ENCODE measurements at places on chromosomes 4 and X.

GRCh38 chr4:56448301-56448700 lies 12.2 kb downstream of the PAICS start:
- no peak for DNase-seq

DNA sequence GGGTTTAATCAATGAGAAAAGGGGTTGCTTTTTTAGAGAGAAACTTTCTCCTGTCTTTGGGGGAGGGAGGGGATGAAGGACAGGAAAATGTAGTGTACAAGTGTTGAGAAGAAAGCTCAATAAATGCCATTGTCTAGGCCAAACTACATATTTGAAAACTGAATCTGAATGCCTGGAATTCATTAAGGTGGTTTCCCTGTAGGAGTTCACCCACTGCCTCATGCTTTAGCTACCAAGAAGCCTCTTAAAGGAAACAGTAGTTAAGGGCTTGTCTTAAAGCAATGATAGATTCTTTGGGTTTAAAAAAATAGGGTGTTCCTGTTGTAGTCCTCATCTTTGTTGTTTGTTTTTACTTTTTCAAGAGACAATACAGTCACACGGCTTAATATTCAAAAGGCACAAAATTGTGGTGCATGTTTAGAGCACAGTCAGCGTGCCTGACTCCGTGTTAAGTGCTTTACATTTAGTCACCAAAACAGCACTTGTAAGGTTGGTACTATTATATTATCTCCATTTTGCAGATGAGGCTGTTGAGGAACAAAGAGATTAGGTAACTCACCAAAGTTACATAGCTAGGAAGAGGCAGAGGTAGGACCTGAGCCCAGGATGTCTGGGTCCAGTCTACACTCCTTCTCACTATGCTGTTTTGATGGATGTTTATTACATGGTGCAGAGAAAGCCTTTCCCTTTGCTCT lies 46.0 kb downstream of the FNIP2 start:
- DNase-seq: no peak

DNA sequence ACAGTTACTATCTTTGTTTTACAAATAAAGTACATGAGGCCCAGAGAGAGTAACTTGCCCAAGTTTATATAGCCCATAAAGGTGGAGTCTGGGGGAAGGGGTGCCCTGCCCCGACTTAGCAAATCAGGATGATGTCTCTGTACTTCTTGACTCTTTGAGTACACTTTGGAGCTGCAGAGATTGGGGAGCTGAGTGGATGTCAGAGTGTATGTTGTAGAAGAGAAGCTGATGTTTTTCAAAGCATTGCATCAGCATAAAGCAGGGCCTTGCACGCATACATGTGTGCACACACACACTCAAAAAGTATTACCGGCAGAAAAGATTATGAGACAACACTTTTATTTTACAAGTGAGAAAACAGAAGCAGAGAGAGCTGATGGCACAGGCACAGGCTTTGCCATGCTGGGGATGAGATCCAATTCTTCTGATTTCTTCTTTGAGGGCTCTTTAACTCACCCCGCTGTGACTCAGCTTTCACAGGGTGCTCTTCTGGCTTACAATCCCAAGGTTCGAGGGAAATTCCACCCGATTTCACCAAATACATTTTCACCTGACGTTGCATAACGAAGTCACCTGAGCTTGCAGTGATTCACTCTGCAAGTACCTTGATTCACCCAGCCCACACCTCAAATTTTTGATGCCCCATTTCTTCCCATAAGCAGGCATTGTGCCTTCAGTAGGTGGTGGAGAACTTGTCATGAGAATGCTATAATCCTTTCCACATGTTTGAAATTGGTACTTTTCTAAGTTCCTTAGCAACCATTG lies 292.8 kb upstream of the BOD1L1 start:
- DNase-seq: no peak

- no peak for DNase-seq
Observed at GRCh38 chrX:153396320-153397195, 4.6 kb downstream of the PNMA6E start.

DNA sequence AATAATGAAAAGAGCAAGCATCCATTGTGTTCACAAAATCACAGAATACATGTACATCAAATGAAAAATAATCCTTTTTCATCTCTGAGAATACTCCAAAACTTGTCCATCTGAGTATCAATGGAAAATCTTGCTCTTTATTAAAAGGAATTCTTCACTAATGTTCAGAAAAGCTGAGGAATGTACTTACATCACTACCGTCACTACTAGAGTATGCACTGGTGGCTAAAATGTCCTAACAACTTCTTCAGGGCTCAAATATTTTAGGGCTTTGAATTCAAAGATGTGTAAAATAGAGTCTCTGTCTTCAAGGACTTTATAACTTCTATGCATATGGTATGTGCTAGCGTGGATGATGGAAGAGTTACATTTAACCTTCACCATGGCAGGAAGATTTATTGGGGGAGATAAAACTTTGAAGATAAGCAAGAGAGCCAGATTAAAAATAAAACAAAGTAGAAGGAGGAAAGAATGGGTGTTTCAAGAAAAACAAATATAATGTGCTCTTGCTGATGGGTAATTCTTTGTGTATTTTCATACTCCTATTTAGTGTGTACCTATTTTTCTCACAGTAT lies 55.1 kb downstream of the DMD start:
- DNase-seq: no peak

DNA sequence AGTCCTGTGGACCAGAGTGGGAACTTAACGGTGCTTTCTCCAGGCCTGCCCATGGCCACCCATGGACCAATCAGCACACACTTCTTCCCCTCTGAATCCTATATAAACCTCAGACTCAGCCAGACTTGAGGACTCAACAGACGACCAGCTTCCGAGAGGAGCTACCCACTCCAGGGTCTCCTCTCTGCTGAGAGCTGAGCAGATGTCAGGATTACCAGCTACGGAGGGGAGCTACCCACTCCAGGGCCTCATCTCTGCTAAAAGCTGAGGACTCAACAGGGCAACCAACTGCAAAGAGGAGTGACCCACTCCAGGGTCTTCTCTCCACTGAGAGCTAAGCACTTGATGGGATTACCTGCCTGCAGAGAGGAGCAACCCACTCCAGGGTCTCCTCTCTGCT lies 80.0 kb upstream of the DDX60 start:
- no peak for DNase-seq

DNA sequence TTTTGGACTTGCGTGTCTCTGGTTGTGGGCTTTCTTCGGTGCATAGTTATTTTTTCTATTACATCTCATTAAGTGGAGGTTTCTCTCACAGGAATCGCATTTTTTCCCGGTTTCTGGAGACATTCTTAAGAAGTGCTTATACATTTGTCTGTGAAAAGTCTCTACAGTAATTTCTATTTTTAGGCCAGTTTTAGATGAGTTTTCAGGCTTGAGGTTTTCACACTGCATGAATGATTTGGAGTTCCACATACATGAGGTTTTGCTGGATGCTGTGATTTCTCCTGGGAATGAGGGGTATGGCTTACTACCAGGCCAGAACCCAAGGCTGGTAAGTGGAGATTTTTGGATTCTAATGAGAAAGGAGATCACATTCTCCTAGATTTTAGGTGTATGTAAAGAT lies 422.6 kb upstream of the SLIT2 start:
- DNase-seq: no peak

GRCh38 chr4:182808673-182809416 lies 108.3 kb downstream of the DCTD start:
- no peak for DNase-seq

- no peak for DNase-seq
Observed at GRCh38 chr4:140249351-140249750, 95.4 kb upstream of the MAML3 start.

Measured in SHP77 (cell line).